ENCODE measurements at places on chromosomes 13 and 19. TPM values are rescaled to one million over a fixed set of nuclear protein-coding genes. Genes with fewer than 3 reads are reported as not detected.

DNA sequence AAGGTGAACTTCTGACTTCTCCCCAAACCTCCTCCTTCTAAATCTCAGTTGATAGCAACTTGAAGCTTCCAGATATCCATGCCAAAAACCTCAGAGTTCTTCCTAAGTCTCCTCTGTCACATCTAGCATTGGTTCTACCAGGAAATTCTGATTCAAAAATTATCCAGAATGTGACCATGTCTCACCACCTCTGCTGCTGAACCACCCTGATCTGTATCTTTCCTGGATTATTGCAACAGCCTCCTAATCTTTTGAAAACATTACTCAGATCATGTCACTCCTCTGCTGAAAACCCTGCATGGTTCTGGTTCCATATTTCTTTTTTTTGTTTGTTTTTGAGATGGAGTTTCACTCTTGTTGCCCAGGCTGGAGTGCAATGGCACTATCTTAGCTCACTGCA, 78.7 kb upstream of the TNFSF11 start:
- H3K27ac ChIP-seq = no peak overlapping the region
- DNase-seq = no peak
- H3K4me1 ChIP-seq = no peaks in the 10 kb centered on the region
- no peaks in the 10 kb centered on the region for H3K27me3 ChIP-seq

GRCh38 chr19:16920816-16921529, 32.2 kb downstream of the F2RL3 start:
- no peak overlapping the region for H3K4me3 ChIP-seq
- H3K27me3 ChIP-seq = peaks cover 36% of the 10 kb centered on the region
- H3K27ac ChIP-seq = no peak overlapping the region
- DNase-seq = no peak

DNA sequence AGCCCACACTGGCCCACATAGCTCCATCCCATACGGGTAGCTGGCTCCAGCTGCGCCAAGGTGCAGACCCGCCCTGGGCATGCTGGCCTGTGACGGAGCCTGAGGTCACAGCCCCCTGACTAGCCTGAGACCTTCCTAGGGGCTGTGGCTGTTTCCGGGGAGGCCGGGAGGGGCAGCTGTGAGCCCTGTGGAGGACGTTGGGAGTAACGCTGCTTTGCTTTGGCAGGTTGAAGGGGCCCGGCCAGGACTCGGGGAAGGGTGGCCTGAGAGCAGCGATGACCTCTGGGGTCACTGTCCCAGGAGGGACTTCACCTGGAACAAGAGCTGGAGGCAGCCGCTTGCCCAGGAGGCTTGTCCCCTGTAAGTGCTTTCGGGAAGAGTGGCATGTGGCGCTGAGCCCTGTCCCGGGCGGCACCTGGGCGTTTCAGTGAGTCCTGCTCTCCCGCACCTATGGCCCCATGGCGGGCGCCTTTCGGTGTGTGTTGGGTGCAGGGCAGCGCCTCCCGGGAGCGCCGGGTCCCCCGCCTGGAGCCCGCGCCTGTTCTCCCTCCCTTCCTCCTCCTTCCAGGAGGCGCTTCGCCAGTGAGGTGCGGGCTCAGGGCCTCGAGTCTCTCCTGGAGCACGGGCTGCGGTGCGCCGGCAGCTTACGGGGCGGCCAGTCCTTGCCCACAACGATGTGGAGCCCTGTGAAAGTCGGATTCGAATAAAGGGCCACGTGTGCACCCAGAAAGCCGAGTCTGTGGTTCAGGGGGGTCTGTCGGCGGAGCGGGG, 1.1 kb upstream of the FAM174C start:
- DNase-seq = no peak
- peaks cover 56% of the 10 kb centered on the region for H3K36me3 ChIP-seq
- H3K4me3 ChIP-seq = peak overlapping the region; percentile 76
- 0 out of 2 replicates have a peak, but pooled peaks cover 30% of the 10 kb centered on the region for H3K4me1 ChIP-seq

DNA sequence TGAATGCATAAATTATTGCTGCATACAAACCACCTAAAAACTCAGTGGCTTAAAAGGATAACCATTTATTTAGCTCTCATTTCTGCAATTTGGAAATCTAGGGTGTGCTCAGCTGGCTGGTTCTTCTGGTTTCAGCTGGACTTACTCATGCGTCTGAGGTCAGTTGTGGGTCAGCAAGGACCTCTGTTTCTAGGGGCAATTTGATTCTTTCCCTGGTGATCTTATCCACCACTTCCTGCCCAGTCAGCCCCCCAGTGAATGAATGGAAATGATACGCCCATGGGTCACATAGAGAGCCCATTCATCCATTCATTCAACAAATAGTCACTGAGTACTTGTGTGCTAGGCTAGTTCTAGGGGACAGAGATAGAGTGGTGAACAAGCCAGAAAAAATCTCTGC, 9.9 kb downstream of the FXYD5 start:
- peaks cover 72% of the 10 kb centered on the region for H3K36me3 ChIP-seq
- no peaks in the 10 kb centered on the region for H3K27me3 ChIP-seq
- no peak overlapping the region for H3K4me3 ChIP-seq
- no peaks in the 10 kb centered on the region for H3K4me1 ChIP-seq
- no peak overlapping the region for H3K27ac ChIP-seq

GRCh38 chr19:39319892-39320248, 793 bp downstream of the LRFN1 start:
- DNase-seq = peak; percentile 76
- H3K27me3 ChIP-seq = no peaks in the 10 kb centered on the region
- peak overlapping the region; percentile 73 for H3K4me3 ChIP-seq
- no peak overlapping the region for H3K27ac ChIP-seq

Gene RPS16
- 7,541 TPM for polyA plus RNA-seq

Gene PSMD8
- 400 TPM for polyA plus RNA-seq

Gene ZNF714
- 5.4 TPM for polyA plus RNA-seq

Gene CYP4F2
- not detected for polyA plus RNA-seq

Gene CYP4F8
- not detected for polyA plus RNA-seq

Measured in SK-N-SH (cell line).